ENCODE measurements at places on chromosomes 16 and 17.

- DNase-seq: no peak
Observed at GRCh38 chr17:40134184-40134583, 6.2 kb upstream of the CASC3 start.

DNA sequence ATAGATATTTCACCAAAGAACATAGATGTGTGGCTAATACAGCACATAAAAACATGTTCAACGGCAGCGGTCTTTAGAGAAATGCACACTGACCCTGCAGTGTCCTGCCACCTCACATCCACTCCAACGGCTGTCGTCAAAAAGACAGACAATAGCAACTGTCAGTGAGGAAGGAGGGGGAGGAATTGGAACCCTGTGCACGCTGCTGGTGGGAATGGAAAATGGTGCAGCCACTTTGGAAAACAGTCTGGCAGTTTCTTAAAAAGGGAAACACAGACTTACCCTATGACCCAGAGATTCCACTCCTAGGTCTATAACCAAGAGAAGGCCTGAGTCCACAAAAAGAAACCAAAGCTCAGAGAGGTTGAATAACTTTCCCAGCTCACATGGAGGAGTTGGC lies 7.7 kb downstream of the CEP295NL start:
- DNase-seq: no peak

DNA sequence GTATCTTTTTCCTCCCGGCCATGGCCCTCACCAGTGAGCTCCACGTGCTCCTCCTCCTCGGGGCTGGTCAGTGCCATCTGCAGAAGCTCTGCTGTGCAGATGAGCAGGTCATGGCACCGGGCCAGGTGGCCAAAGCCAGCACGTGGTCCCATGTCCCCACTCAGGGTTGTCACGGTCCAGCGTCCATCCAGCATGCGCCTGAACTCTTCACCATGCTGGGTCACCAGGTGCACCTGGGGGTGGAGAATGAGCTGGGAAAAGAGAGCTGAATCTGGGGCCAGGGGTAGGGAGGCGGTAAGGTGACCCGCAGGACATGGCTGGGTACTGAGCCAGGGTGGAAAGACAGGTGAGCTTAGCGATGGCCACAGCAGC lies 1.3 kb downstream of the DHX58 start:
- no peak for DNase-seq

GRCh38 chr16:50591800-50592771 lies 43.9 kb downstream of the NKD1 start:
- DNase-seq: peak; percentile 71

GRCh38 chr17:64037180-64037579 lies 16.7 kb upstream of the ICAM2 start:
- no peak for DNase-seq

- no peak for DNase-seq
Observed at GRCh38 chr16:23950898-23951297, 115.1 kb downstream of the PRKCB start.
